ENCODE measurements at places on chromosomes 13 and 19. TPM values are rescaled to one million over a fixed set of nuclear protein-coding genes. Genes with fewer than 3 reads are reported as not detected.

- no peak overlapping the region for H3K4me3 ChIP-seq
- no peaks in the 10 kb centered on the region for H3K27me3 ChIP-seq
- H3K27ac ChIP-seq = no peak overlapping the region
- H3K36me3 ChIP-seq = no peaks in the 10 kb centered on the region
These were observed 43.4 kb downstream of the TNFRSF19 start for GRCh38 chr13:23613596-23613995.

DNA sequence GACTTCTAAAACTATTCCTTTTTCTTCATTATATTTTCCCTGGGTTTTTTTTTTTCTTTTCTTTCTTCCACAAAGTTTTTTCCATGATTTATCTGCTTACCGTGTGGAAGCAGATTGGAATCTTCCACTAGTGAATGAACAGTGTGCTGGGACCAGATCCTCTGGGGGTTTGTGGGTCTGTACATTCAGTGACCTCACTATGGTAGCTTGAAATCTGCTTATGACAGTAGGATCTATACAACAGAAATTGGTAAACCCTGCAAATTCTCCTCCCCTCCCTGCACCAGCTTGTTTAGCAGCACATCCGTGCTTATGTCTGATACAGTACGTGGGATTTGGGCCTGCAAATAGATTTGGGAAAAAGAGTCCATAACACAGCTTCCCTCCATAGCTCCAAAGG is 26.0 kb upstream of the MAB21L1 start:
- no peak for DNase-seq
- no peak overlapping the region for H3K4me3 ChIP-seq
- no peaks in the 10 kb centered on the region for H3K4me1 ChIP-seq
- H3K27ac ChIP-seq = no peak overlapping the region
- H3K36me3 ChIP-seq = no peaks in the 10 kb centered on the region

DNA sequence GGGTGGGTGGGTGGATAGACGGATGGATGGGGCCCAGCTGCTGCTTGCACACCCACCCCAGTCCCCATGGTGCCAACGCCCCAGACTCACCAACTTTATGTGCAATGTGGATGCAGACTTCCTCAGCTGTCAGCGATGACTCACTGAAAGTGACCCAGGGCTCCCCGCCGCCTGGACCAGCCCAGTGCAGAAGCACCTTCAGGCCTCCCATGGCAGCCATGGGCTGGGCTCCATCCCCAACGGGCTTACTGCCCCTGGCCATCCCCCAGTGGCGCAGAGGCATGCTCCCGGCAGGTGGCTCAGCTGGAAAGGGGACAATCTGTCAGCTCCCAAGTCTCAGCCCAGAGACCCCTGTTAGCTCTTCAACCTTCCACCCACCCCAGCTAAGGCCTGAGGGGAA is 2.2 kb downstream of the TYK2 start:
- H3K27me3 ChIP-seq = no peaks in the 10 kb centered on the region
- no peaks in the 10 kb centered on the region for H3K4me1 ChIP-seq
- no peak for DNase-seq
- H3K4me3 ChIP-seq = no peak overlapping the region

DNA sequence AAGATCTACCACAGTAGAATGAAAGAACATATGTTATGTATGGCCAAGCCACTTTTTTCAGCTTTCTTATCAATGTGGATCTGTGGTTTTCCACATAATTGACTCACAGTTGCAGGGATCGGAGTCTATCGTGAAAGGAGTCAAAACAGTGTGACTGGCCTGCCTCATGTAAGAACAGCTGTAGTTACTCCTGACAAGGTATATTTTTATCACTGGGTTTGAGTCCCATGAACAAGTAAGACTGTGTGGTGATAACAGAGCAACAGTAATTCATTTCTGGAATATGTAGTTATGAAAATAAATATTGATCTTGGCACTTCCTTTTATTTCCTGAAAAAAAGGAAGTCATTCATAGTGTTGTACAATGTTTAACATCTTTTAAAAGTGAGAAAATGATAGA is 416.6 kb downstream of the KLF12 start:
- H3K4me1 ChIP-seq = no peaks in the 10 kb centered on the region
- H3K27ac ChIP-seq = no peak overlapping the region
- H3K36me3 ChIP-seq = no peaks in the 10 kb centered on the region
- no peak for DNase-seq
- H3K27me3 ChIP-seq = no peaks in the 10 kb centered on the region
- no peak overlapping the region for H3K4me3 ChIP-seq

DNA sequence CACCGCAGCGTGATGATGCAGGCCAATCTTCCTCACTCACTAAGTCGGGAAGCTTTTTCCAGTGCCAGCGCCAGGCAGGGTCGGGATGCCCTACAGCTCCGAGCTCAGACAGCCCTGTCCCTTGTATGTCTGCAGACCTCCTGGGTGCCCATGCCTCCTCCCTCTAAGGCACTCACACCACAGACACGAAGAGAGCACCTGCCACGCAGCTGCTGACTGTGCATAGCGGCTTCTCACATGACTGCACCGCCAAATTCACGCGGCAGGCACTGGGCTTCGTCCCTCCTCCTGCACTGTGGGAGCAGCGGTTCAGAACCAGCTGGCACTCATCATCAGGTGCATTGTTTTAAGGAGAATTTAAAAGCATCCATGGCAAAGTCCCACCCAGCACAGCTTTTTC is 88.1 kb downstream of the SLC7A1 start:
- no peak overlapping the region for H3K27ac ChIP-seq
- no peak for DNase-seq
- H3K4me1 ChIP-seq = no peaks in the 10 kb centered on the region
- H3K4me3 ChIP-seq = no peak overlapping the region
- H3K36me3 ChIP-seq = no peaks in the 10 kb centered on the region
- peaks cover 25% of the 10 kb centered on the region for H3K27me3 ChIP-seq

- H3K4me1 ChIP-seq = no peaks in the 10 kb centered on the region
- no peaks in the 10 kb centered on the region for H3K27me3 ChIP-seq
- H3K4me3 ChIP-seq = no peak overlapping the region
- H3K36me3 ChIP-seq = no peaks in the 10 kb centered on the region
- H3K27ac ChIP-seq = no peak overlapping the region
- DNase-seq = no peak
These were observed 471.7 kb downstream of the EFNB2 start for GRCh38 chr13:106063591-106064313.

PSG11 gene
- not detected for total RNA-seq

ZNF235 gene
- 10.5 TPM for total RNA-seq
